ENCODE measurements at places on chromosomes 7 and 10.
A peak's percentile ranks its signal among the peaks of the same experiment; 100 is the strongest.

- no peak for DNase-seq
These were observed 128.5 kb upstream of the CDK1 start for GRCh38 chr10:60649485-60650377.

- DNase-seq = no peak
These were observed 13.0 kb downstream of the GIMAP8 start for GRCh38 chr7:150463461-150463860.

DNA sequence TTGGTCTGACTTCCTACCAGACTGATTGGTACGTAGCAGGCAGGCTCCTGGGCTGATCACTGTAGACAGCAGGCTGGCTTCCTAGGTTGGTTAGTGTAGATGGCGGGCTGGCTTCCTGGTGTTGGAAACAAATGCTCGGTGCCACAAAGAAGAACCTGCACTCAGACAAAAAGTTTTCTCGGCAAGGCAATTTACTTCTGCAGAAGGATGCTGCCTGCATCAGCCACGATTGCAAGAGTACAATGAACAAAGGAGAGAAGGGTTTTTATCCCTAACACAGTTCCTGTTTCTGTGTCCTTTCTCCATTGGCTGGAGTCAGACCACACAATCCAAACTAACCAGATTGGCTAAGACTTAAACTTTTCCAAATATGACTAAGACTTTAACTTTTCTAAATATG lies 123.6 kb upstream of the PPP2R2D start:
- no peak for DNase-seq

GRCh38 chr7:23685731-23686130 lies 5.7 kb downstream of the FAM221A start:
- DNase-seq = no peak

GRCh38 chr7:29956487-29956836 lies 33.1 kb downstream of the SCRN1 start:
- DNase-seq = no peak

- no peak for DNase-seq
These were observed 118.9 kb upstream of the TMEM72 start for GRCh38 chr10:44792119-44792775.

GRCh38 chr7:5564894-5565293 lies 141.3 kb upstream of the TNRC18 start:
- no peak for DNase-seq

GRCh38 chr10:120493411-120494312 lies 36.6 kb downstream of the PLPP4 start:
- DNase-seq = no peak

- DNase-seq = no peak
These were observed 228.7 kb upstream of the PLXNA4 start for GRCh38 chr7:132804849-132805485.

DNA sequence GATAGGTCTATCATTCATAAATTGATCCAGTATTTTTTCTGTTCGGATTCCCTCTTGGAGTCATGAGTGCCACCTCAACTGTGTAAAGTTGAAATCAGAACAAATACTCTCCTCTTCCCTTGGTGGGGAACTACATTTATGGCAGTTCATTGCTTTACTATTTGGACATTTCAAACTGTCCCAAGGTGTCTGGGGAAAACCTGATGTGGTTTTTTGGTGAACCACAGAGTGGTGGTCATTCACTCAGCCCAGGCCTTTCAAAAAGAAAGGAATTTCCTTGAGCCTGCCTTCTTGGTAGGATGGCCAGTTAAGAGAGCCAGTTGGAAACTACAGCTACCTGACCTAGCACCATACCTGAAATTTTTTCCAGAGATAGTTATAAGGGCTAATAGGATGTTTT lies 59.0 kb downstream of the ABCB1 start:
- DNase-seq = no peak

GRCh38 chr10:97726636-97727178 lies 10.2 kb upstream of the ZFYVE27 start:
- DNase-seq = no peak

DNA sequence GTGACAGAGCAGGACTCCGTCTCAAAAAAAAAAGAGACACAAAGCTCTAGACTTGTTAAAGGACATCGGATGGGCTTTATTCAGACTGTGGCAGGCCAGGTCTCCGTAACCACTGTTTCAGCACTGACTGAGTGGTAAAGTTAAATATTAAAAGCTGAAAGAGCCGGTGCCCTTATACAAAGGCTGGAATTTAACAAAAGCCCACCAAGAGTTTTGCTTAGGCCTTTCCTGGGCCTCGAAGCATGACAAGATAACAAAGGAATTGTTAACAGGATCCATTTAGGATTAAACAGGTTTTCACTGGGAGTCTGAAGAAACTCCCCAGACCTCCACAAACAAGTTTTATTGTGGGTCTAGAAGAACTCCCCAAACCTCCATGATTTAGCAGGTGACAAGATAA lies 727.8 kb downstream of the TYW1 start:
- no peak for DNase-seq

- no peak for DNase-seq
These were observed 141.4 kb upstream of the PRKCQ start for GRCh38 chr10:6721480-6721879.

DNA sequence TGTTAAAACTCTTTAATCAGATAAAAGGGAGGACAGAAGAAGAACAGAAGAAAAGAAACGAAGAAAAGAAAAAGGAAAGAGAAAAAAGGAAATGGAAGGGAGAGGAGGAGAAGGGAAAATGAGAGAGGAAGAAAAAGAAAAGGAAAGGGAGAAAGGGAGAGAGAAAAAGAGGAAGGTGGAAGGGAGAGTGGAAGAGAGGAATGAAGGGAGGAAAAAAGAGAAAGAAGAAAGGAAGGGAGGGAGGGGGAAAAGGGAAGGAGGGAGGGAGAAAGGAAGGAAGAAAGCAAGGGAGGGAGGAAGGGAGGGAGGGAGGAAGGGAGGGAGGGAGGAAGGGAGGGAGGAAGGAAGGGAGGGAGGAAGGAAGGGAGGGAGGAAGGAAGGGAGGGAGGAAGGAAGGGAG lies 305.7 kb downstream of the CALN1 start:
- DNase-seq = no peak

GRCh38 chr7:22238354-22239311 lies 118.3 kb downstream of the RAPGEF5 start:
- no peak for DNase-seq

GRCh38 chr7:26293569-26294308 lies 2.1 kb downstream of the SNX10 start:
- DNase-seq = peak; percentile 21

DNA sequence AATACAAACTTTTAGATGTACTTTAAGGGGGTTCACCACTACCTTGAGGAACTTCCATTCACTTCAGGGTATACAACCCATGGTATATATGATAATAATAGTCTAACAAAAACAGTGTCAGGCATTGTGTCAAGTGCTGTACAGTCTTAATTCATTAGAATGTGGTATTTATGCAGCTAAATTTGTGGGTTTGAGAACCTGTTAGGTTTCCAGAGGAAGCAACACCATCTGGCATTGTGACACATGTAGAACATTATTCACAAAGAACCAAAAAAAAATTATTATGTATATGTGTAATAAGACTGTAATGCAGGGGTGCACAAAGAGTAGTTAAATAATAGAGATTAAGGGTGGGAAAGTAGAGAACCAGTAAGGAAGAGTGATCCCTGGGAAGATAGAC lies 26.3 kb downstream of the TMEM60 start:
- no peak for DNase-seq

DNA sequence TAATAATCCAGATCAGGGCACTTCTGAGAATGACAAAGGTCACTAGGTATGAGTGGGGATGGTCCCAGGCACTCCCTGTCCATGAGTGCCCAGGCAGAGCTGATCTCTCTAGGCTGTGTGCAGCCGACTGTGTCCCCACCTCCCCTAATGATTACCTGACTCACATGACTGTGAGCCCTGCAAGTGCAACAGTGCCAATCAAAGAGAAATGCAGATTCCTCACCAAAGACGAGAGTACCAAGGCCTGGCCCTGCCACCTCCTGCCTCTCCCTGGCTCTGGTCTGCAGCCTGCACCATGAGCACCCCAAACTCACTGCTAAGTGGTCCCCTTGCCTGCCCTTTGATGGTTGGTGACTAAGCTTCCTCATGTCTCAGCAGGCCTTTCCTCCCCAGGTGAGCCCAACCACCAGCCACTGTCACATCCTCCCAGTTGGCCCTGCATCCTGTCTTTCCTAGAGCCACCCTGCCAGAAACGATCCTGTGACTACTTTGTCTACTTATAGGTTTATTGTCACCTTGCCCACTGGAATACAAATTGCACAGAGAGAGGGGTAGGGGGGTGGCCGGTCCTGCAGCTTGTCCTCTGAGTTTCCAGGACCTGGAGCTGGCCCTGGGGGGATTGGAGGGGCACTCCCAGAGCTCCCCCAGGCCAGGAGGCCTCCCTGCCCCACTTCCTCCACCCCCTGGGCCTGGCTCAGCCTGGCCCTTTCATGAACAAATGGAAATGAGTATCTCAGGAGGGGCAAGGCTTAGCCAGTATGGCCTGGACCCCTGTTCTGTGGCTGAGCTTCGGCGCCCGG lies 22.4 kb upstream of the GDF10 start:
- DNase-seq = peak; percentile 12

GRCh38 chr10:6894405-6894804 lies 314.3 kb upstream of the PRKCQ start:
- DNase-seq = no peak

DNA sequence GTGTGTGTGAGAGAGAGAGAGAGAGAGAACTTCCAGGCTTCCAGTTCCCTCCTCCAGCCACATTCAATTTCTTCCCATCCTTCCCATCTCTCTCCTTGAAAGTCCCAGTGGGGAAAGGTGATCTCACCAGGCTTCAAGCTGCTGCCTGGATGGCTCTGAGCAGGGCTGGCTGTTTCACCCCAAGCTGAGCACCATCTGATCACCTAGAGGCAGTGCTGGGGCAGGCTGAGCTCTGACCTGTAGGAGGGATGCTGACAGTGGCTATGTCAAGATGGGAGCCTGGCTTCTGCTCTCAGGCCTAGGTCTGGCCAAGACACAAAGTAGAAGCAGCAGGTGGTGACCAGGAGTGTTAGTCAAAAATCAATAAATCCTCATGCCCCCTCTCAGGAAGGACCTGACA lies 370.8 kb downstream of the PLXNA4 start:
- DNase-seq = no peak

- no peak for DNase-seq
These were observed 59.8 kb downstream of the MAPK8 start for GRCh38 chr10:48366261-48366660.

DNA sequence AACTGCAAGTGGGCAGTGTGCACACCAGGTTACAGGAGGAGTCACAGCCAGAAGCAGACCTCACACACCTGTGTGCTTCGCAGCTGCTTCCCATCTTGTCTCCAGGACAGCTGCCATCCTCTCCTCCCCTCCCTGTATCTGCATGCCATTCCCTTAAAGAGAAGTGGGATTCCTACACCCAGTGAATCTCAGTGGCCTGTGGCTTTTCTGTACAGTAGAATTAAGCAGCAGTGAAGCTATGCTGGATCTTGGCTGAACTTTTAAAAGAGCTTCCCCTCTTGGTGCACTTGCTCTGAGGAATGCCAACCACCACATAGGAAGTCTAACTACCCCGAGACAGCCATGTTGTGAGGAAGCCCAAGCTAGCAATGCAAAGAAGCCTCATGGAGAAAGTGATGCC lies 236.5 kb upstream of the ZMIZ1 start:
- no peak for DNase-seq

DNA sequence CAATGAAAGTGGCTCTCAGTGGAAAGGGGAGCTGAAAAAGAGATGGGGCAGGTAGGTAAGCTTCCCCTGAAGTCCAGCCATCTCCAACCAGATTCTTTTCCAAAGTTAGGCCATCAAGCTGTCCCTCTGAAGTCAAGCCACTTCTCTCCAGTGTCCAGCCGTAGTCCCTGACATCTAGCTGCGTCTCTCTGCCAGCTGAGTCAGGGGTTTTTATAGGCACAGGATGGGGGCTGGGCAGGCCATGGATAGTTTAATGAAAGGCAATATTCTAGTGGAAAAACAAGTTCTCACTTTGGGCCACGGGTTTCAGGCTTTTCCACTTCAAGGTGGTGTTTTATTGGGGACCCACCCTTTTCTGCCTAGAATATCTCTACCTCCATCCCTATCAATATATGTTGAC lies 36.8 kb downstream of the AVL9 start:
- no peak for DNase-seq

GRCh38 chr10:94116848-94117247 lies 123.1 kb downstream of the PLCE1 start:
- no peak for DNase-seq

GRCh38 chr7:122884186-122884585 lies 2.1 kb downstream of the CADPS2 start:
- DNase-seq = no peak

DNA sequence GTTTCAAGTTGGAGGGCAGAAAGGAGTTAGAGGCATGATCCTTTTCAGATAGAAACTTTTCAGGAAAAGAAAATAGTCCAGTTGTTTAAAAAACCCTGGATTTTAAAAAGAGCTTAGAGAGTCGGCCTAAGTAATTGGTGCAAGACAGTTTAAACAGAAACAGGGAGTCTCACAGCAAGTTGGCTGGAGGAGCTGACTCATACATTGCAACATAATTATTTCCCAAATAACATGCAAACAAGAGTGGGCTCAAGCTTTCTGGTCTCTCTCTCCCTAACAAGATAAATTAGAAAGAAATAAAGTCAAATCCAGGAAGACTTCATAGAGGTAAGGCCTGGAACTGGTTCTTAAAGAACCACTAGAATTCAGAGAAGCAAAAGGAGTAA lies 100.3 kb upstream of the AGBL3 start:
- no peak for DNase-seq

DNA sequence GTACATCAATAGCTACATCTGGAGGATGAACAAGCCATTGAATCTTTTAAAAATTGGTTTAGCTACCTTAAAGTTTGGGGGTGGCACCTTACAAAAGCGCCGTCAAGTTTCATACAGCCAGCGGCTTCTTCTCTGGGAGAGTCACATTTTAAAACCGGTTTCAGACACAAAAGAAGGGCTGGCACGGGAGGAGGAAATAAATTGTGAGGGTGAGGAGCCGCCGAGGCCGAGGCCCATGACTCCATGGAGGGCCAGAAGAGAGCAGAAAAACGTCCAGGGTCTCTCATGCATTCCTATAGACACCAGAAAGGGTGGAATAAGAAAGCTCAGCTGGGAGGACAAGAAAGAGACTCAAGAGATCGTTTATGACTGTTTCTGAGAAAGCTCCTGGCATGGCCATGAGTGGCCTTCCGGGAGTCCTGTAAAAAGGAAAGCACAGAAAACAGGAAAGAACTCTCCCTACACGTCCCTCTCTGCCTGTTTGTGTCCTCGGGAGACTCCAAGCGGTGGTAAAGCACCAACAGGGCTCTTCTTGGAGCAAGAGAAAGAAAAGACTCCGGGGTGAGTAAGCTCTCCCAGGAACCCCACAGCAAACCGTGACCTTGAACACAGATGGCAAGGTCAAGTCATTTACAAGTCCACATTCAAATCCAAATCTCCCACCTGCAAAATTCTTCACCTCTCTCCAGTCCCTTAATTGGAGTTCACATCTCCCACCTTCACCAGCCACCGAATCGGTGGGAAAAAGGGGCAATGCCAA lies 1.8 kb downstream of the FRAT2 start:
- DNase-seq = no peak

DNA sequence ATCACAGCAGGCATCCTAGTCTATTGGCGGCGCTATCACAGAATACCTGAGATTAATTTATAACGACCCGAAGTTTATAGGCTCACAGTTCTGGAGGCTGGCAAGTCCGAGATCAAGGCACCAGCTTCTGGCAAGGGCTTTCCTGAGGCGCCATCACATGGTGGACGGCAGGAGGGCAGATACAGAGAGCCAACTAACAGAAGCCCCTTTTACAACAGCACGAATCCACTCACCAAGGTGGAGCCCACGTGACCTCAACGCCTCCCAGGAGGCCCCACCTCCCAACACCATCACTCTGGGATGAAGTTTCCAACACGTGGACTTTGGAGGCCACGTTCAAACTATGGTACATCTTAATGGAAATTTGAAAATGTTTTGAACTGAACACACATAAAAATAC lies 255.3 kb downstream of the ELFN1 start:
- DNase-seq = no peak

- no peak for DNase-seq
These were observed 158.0 kb downstream of the KCNMA1 start for GRCh38 chr10:77479586-77479985.

Data from stimulated activated CD4-positive, alpha-beta T cell treated with anti-CD3 and anti-CD28 coated beads, Interleukin-4, amount 100 ng/mL, for 4 hours (primary cell).